ENCODE measurements at places on chromosomes 2 and 18.

GRCh38 chr18:49893036-49893435 is 79.7 kb upstream of the ACAA2 start:
- DNase-seq = no peak

DNA sequence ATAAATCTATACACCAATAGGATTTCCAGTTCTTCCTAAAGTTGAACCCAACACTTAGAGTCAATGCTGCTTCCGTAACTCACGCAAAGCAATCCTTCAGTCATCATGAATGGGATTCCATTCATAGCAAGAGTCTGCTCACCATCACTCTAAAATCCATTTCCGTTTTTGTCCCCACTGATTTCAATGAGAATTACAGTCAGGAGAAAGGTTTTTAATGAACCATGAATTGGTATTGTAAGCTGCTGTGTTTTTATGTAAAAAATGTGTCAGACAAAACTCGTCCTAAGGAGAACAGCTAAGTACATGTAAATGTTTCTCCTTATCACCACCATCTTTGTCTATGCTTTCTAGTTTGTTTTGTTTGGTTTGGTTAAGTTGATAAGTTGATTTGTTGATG is 391.5 kb downstream of the IRS1 start:
- DNase-seq = no peak

DNA sequence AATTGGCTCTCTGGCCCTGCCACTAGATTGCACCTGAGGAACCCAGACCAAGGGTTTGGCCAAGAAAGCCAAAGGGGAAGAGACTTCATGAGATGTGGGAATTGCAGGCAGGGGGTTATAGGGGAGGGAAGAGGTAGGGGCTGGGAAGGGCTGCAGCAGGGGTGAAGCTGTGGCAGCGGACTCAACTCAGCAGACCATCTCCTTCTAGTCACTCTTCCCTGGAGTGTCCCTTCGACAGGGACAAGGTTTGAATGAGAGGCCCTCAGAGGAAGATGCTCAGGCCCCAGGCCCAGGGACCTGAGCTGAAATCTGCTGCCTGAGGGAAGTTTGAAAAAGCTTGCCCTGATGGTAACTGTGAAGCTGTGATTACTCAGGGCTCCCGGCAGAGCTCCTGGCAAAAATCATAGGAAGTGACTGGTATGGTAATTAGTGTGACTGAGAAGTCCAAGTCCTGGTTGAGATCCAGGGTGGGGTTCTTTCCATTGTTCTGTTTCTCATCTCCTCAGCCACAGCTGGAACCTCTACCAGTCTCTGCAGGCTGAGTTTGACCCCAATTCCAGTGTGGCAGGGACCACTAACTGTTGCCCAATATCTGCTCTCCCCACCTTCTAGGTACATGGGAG is 300.9 kb downstream of the CYP26B1 start:
- no peak for DNase-seq

- DNase-seq = no peak
Measured at GRCh38 chr18:39786477-39786876, 2168.6 kb upstream of the PIK3C3 start.

All from KG1 (cell line).